Stimulated activated CD4-positive, alpha-beta T cell treated with anti-CD3 and anti-CD28 coated beads, Interleukin-1b, Interleukin-23, amount 100 ng/mL, for 1 hour (primary cell): ENCODE measurements at places on chromosomes 6 and 20.

DNA sequence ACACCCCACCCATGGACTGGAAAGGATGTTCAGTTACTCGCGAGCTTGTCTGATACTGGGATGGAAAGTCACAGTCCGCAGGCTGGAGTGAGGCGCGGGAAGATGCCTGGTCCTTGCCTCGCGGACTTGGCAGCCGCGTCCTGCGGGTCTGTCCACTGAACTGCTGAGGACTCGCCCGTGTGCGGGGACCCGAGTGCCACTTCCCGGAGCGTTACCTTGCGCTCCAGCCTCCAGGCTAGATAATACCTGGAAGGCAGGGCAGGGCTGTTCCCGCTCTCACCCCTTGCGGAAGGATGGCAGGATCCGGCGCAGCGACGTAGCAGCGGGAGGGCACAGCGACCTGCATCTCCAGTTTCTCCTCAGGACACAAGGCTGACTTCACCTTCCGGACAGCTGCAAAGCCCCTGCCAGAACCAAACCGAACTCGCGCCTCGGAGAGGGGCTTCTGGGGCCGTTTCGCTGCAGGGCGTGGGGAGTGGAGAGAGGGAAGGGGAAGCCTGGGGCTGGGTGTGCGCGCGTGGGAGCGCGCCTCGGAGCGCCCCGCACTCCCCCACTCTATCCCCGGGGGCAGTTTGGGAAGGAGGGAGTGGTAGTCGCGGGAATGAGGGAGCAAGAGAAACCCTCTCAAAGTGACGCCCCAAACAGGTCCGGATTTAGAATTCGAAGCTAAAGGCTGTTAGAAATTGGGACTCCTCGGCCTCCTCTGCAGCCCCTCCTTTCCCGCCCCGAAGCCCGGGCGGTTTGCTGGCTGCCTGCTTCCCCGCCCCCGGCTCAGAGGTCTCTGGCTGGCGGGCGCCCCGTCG, at the start of gene KCNQ5:
Gene KCNQ5 (plus strand): TSS at position 774 of the 803 bp plus-strand sequence.
- DNase-seq: no peak

- no peak for DNase-seq
Measured at GRCh38 chr6:34964564-34964963, 75.5 kb downstream of the ANKS1A start.

DNA sequence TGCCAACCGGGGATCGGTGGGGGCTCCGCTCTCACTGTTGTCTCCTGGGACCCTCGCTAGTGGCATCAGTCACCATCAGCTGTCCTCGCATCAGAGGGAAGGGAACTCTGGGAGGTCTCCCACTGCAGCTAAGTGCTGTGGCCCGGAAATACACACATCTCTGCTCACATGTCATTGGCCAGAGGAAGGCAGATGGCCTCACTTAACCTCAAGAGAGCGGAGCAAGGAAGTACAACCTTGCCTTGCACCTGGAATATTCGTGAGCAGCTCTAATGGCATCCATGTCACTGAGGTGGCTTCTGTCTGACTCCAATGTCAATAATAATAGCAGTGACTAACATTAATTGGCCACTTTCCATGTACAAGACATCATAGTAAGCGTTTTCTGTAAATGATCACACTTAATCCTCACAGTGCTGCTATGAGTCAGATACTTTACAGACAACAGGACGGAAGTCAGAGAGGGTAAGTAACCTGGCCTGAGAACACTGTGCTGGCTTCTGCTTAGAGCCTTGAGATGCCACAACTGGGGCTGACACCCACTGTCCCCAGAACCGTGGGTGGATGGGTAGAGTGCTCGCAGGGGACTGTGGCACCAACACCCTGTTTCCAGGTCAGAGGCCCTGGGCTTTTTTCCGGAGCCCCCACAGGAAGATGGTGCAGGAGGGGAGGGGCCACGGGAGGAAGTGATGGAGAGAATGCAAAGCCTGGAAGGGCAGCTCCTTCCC, 6.0 kb downstream of the LHFPL5 start:
- no peak for DNase-seq

- no peak for DNase-seq
Measured at GRCh38 chr6:70657706-70658105, 10.0 kb upstream of the SMAP1 start.

DNA sequence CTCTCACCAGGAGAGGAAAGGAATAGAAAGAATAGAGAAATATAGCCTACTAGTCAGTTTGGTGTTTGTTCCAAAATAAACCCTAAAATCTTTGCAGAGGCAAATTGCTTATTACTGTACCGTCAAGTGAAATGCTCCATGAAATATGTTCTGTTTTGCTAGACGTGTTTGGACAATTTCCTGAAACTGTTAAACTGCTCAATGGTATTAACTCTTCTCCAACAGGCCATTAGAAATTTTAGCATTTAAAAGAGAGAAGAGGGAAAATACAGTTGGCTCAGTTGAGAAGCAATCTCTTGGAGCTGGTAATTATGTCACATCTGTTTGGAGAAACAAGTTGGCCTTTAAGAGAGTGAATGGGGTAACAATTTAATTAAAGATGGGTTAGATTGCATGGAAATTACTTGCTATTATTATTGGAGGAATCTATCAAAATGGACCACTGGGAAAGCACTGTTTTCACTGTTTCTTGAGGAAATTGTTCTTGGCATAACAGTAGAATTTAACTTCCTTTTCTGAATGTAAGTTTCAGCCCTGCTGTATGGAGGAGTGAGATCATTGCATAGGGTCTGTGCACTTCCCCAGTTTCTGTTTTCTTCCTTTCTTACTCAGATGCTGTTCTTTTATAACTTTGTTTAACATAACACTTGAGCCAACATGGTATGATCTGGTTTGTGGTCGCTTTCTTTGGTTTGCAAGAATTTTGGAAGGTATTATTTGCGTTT, 373.6 kb downstream of the PLCB1 start:
- DNase-seq: no peak

DNA sequence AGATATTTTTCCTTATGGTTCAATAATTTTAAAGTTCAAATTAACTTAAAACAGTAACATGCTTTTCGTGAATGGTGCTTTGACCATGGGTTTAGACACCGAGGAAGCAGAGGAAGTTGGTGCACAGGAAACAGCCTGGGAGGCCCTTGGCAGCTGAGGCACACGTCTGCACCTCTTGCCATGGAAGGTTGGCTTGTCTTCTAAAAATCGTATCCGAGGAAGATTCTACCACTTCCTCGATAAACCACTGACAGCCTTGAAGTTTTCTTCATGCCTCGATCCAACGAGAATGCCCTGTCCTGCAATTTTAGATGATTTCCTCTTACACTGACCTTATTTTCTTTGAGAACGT, 12.2 kb downstream of the DLL1 start:
- DNase-seq: no peak

DNA sequence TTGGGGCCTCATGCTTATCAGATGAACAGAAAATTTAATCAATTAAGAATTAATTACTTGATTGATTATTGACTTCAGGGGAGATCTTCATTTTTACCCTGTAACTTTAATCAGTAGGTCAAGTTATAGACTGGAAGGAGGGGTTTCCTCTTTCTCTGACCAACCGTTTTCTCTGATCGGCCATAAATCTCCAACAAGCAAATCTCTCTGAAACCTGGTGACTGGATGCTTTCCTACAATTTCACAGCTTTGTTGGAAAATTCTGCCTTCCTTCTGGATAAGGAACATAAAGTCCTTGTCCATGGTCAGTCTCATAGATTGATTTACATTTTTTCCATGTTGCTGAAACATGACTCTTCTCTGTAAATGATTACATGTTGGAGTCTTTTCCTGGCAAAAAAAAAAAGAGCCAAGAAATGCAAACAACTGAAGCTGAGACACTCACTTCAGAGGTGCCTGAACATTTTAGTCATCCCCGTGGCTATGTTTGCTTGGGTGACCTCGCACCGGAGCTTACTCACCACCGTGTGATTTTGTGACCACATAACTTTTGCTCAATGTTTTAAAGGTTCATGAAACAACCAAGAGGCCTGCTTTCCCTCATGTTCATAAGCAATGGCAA, 31.0 kb downstream of the IRF4 start:
- no peak for DNase-seq

DNA sequence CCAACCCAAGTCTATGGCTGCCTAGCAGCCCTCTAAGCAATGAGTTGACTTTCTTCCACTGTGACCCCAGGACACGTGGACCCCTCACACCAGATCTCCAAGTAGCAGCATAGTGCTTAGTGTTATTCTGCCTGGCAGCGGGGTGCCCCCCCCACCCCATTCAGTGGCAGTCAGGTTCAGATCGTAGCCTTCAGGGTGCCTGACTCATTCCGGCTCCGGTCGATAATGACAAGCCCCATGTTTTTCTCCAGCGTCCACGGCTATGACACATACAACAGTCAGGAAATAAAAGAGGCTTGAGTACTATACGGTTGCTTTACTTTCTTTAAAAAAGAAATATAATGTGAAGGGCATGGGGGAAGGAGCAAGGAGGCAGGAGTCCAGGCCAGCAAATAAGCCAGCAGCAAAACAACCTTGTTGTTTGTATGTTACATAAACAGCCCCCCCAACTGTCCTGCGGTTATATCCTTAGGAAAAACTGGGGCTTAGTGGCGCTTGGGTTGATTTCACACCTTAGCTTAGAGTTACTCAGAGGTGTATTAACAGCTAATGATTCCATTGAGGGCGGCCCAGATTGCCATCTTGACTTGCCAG, 23.1 kb downstream of the GNAS start:
- DNase-seq: no peak

DNA sequence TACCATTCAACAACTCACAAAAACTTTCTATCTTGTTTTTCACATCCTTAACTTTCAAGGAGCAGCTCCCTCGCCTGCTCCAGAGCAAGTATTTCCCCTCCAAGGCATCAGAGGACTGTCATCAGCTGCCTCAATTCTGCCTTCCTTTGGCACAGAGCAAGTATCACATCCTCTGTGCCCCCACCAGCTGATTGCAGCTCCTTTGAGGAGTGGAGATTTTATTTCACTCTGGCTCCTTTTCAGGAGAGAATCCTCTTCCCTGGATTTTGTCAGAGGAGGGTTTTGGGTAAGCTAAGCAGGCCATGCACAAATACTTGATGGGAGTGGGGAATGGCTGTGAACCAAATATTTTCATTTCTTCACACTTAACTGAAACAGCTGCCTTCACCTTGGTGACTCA, 610.5 kb upstream of the FLRT3 start:
- DNase-seq: no peak

DNA sequence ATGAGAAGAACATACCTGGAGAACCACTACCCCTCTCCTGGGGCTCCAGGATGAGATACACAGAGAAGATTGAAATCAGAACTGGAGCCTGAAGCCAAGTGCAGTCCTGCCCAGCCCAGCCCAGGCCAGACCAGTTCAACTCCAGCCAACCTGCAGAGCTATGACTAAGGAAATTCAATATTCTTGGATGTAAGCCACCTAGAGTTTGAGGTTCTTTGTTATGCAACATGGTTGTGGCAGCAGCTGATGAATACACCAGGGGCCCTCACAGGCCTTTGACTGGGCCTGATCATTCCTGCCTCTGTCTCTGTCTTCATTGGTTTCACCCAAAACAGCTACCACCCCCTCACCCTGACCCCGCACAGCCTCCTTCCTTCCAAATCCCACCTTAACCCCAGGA, 167.8 kb downstream of the LRFN2 start:
- DNase-seq: no peak

DNA sequence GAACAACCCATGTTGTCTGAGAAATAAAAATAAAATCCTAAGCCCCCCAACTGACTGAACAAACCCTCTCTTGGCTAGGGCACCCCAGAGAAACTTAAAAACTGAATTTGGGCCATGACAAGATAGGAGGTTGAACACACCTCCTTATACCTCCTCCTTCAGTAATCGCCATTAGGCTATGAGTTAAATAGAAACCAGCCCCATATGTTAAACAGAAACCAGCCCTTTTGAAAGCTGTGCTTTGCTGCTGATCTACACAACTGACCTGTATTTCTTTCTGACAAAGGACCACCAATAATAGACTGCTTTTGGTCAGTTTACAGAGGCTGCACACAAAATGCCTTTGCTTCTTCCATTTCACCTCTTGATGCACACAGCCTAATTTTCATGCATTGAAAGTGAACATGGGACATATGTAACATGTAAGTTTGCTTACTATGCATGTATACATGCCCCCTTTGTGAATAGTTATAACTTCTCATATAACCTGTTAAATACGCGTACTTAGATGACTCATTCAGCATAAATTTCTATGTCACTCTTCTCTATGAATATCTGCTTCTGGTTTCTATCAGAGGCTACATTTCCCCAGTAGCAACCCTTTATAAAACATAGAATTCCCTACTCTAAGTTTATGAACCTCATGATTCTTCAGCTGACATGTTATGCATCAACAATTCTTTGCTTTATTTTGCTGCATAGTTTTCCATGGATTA, 462.9 kb downstream of the COL12A1 start:
- DNase-seq: no peak

DNA sequence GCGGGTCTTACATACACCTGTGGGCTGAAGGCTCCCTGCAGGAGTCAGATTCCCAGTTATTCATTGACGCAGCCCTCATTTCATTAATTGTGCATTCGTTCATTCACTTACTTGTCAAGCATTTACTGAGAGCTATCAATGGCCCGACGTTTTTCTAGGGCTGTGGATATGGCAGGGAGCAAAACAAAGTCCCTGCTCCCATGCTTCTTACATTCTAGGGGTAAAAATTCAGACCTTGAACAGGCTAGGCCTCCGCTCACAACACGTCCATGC, 369 bp upstream of the NSFL1C start:
- no peak for DNase-seq

DNA sequence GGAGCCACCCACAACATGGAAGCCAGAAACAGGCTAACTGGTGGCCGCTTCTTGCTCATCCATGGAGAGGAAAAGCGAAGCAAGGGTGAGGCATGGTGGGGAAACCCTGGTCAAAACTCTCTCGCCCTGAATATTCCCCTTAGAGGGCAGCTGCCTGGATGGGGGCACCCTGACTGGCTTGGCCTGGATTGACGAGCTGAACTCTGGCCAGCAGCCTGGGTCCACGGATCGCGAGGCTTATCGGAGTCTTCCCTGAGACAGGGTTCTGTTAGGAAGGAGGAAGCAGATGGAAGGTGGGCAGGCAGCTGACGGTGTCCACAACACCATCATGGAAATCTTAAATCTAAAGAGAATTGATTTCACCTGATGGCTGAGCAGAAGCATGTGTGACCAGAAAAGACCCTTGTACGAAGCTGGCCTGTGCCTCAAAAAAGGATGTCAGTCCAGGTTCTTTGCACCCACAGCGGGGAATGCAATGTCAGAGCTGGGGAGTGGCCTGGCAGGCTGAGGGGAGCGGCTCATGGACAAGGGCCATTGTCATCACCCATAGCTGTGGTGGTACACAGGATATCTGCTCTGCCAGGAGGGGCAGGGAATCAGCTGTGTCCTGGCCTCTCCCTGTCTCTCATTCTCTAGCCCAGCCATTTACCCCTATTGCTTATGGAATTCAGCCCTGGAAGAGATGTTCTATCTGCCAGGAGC, 109.4 kb upstream of the SNX9 start:
- DNase-seq: no peak
